ENCODE measurements at places on chromosomes 11 and 22. TPM values are rescaled to one million over a fixed set of nuclear protein-coding genes. Genes with fewer than 3 reads are reported as not detected.

DNA sequence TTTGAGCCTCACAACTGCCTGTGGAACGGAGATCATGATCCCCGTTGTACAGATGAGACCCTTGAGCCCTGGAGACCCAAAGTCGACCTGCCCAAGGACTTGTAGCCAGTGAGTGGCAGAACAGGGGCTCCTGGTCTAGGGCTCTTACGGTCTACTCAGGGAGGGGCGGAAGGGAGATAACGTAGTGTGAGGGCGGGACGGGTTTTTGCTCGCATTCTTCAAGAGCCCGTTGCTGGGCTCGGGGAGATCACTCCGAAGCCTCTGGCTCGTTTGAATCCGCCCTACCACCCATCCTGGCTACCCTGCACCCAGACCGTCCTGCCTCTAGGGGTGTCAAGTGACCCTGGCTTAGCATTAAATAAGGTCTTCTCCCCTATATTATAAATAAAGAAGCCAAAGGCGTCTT is 639 bp downstream of the CRY2 start:
- peak; percentile 45 for DNase-seq

GRCh38 chr11:120363436-120363835 is 27.2 kb downstream of the ARHGEF12 start:
- no peak for DNase-seq

OR2D2 gene
- polyA plus RNA-seq = not detected

- DNase-seq = no peak
Measured at GRCh38 chr11:71551711-71552110, 3.5 kb downstream of the KRTAP5-9 start.

DNA sequence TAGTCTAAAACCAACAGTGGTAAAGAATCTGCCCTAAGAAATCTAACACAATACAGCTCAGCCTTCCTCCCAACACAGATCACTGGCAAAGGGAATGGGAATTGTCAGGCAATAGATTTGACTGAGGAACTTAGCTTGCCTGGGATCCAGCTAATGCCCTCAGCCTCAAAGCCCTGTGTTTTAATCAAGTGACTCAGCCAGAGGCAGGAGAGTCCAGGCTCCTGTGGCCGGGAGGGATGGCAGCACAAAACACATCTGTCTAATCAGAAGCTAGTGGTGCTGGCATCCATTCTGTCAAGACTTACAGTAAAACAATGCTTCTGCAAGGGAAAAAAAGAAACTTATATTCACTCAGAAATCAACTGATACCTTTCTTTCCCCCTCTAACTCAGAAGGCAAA is 5.6 kb downstream of the SYTL2 start:
- DNase-seq = no peak

GRCh38 chr11:64582885-64583284 is 8.1 kb upstream of the SLC22A12 start:
- no peak for DNase-seq

DNA sequence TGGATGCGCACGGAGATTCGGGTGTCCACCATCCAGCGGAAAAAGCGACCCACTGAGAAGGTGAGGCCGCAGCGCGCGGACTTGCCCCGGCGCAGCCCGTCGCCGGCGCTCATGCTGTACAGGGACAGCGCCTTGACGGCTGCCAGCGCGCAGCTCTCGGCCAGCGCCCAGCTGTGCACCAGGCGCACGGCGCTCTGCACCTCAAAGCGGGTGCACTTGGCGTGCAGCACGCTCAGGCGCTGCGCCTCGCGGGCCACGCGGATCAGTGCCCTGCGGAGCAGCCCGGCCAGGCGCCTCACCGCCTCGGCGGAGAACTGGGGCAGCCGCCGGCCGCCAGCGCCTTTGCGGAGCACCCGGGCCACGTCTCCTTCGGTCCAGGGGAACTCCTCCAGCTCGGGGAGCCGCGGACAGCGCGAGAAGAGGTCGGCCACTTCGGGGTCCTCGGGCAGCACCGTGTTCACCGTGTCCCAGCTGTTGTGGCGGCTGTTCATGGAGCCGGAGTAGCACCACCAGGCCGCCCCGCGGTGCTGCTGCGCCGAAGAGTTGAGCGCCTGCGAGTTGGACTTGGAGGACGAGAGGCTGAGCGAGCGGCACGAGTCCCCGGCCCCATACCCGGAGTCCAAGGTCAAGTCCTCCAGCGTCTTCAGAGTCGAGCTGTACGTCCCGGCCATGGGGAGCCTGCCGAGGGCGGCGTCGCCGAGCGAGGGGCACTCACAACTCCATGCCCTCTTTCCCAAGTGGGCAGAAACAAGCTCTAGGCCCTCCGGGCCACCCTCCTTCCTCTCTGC is 703 bp downstream of the ABTB2 start:
- peak; percentile 46 for DNase-seq

- DNase-seq = no peak
Measured at GRCh38 chr22:49137206-49137840, 690.4 kb downstream of the BRD1 start.

- no peak for DNase-seq
Measured at GRCh38 chr11:73576185-73576614, 21.7 kb downstream of the FAM168A start.

- no peak for DNase-seq
Measured at GRCh38 chr22:23212061-23213021, 32.0 kb downstream of the BCR start.

- no peak for DNase-seq
Measured at GRCh38 chr22:47055921-47056320, 293.5 kb downstream of the TBC1D22A start.

GRCh38 chr11:23590596-23591308 is 730.5 kb upstream of the CCDC179 start:
- DNase-seq = no peak

DNA sequence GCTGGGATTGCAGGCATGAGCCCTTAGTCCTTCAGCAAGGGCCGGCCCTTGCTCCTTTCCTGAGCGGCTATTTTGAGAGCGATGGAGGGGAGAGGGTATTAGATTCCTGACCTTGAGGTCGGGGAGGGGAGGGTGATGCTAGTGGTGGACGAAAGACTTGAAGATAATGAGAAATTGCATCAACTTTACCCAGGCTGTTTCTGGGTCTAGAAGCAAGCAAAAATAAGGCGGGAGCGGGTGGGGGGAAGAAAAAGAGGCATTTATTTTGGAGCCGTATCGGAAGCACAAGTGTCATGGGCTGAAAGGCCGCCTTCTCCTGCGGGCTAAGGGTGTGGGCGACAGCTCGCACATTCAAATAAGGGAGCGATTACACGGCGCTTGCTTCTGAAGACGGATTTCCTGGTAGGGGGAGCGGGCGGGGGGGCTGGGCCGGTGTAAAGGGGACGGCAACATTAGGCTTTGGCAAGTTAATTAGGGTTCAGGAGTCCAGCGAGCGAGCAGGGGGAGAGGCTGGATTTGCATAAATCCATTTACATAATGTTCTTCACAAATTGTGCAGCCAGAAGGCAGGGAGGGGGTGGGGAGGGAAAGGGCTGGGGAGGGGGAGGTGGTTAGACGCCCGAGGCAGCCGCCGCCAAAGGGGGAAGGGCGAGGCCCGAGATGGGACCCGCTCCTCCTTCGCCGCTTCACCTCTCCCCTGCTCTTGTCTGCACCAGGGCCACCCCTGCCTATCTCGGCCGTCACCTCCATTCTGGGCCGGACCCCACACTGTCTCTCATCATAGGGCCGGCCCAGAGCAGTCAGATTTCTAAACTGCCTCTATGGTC is 245.9 kb downstream of the MIAT start:
- no peak for DNase-seq

GRCh38 chr11:1708716-1709115 is 11.7 kb downstream of the KRTAP5-6 start:
- DNase-seq = no peak

KRTAP5-10 gene
- 0.53 TPM for polyA plus RNA-seq

- no peak for DNase-seq
Measured at GRCh38 chr22:50151571-50152537, 18.7 kb upstream of the PANX2 start.

DNA sequence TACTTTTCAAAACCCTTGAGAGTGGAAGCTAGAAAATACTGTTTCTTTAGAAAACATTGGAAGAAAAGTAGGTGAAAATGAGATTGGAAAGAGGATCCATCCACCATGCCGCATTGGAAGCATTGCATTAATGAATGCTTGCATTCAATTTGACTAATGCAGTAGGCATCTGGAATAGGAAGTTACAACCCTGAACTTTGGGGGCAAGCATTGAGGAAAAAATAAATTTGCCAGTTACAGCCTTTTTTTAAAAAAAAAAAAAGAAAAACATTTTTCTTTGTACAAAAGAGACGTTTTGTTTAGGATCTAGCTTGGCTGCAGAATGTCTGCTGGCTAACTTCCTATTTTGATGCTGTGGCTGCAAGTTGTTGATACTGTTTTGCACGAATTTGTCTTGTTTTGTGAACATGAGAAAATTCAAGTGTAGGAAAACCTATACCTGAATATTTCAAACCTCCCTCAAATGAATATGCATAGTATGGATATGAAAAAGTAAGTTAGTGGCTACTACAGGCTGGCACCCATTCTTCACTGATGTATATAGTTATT is 28.1 kb downstream of the RTN3 start:
- no peak for DNase-seq

ABTB2 gene
- polyA plus RNA-seq = 7.7 TPM

ACR gene
- polyA plus RNA-seq = 0.38 TPM

SNX32 gene
- 2.6 TPM for polyA plus RNA-seq

KCNK7 gene
- 0.28 TPM for polyA plus RNA-seq

LDHAL6A gene
- polyA plus RNA-seq = 1.5 TPM

PRRG4 gene
- polyA plus RNA-seq = 6.6 TPM

- no peak for DNase-seq
Measured at GRCh38 chr22:39182478-39183030, 30.1 kb upstream of the CBX7 start.

ROBO4 gene
- 15.7 TPM for polyA plus RNA-seq

DNA sequence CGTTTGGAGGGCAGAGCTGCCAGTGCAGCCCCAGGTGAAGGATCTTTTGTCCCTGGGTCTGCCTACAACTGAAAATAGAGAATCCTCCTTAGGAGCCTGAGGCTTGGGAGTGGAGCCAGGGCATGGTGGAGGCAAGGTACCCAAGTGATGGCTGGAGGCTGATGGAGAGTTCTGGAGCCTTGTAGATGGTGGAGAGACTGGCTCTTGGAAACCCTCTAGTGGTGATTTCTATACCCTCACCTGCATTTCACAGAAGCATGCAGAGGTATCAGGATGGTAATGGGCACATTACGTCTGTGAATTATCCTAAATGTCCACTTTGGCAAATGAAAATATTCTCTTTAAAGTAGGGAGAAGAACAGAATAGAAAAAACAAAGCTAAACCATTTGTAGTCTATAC is 44.4 kb downstream of the INSC start:
- no peak for DNase-seq

DNA sequence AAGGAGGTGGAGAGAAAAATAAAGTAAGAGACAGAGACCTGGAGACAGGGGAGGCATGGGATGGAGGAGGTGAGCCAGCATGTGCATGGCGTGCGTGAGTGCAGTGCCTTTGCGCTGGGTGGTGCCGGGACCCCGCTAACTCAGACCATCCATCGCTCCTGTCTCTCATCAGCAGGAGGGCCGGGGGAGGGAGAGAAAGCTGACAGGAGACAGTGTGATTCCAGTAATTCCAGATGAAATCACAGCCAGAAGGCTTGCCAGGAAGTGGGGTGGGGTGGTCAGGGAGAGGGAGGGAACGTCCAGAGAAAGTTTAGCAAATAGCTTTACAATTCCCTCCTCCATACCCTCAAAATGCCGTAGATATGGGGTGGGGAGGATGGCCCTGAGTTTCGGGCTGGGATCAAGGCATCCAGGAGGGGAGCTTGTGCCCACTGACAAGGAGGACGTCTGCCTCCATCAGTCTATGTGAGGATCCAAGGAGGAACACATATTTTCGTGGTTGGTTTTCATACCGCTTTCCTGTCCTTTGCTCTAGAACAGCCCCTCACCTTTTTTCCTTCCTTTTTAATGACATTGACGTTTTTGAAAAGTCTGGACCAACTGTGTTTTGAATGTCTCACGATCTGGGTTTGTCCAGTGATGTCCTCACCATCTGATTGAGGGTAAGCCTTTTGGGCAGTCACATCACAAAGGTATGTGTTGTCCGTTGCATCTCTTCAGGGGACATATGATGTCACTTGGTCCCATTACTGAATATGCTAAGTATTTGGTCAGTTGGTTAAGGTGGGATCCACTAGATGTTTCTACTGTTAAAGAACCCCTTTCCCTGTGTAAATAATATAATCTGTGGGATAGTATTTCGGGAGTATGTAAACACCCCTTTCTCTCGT is 567.3 kb downstream of the MIAT start:
- DNase-seq = no peak

- DNase-seq = no peak
Measured at GRCh38 chr11:114666760-114667159, 11.6 kb upstream of the NXPE2 start.

- DNase-seq = no peak
Measured at GRCh38 chr11:1263010-1263409, 40.1 kb downstream of the MUC5B start.

DNA sequence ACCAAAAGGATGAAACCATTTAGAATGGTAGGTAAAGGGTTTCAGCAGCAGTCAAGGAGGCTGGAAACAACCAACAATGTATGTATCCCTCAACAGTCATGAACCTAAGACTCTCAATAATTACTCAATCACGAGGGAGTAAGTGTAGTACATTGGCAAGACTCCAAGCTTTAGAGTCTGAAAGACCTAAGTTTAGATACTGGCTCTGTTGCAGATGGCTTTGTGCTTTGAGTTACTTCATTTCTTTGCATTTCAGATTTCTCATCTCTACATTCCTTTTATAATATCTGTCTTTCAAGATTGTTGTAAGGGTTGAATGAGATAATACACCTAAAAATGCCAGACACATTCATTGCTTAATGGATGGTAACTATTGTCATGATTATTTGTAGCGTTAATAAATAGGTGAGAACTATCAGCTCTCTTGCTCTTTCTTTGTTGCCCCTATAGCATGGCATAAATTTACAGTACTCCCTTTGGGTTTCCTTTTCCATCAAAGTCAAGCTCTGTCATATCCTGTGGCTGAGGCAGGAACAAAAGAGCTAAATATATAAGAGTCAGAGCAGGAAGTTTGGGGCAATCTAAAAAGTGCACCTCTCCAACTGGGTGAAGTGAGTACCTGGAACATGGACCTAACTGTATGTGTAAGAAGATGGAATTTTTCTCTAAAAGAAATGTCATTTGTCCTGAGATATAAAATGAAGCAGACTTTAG is 228.2 kb upstream of the ZC3H12C start:
- no peak for DNase-seq

GRCh38 chr11:78265326-78265725 is 76.6 kb downstream of the USP35 start:
- DNase-seq = no peak
